ENCODE measurements at places on chromosomes 16 and 17.

DNA sequence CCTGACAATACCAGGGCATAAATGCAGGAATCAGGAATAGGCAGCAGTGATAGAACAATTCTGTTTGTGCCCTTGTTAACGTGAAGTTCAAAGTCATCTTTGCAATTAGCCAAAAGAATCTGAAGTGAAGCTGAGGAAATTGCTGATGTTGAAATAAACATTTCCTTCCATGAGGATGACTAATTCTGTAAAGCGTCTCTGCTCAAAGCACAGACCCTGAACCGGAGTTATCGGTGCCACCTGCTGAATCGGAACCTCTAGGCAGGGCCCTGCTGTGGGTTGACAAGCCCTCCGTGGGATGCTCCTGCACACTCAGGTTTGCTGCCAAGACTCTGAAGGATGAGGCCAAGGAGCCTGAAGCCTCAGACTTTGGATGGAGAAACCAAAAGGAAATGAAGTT lies 37.0 kb upstream of the CDH1 start:
- no peak for DNase-seq

GRCh38 chr16:78770353-78771091 lies 671.1 kb downstream of the WWOX start:
- peak; percentile 39 for DNase-seq

GRCh38 chr16:12026741-12027490 lies 50.4 kb downstream of the SNX29 start:
- DNase-seq = peak; percentile 46

GRCh38 chr17:59756236-59756818 lies 48.9 kb downstream of the VMP1 start:
- no peak for DNase-seq

DNA sequence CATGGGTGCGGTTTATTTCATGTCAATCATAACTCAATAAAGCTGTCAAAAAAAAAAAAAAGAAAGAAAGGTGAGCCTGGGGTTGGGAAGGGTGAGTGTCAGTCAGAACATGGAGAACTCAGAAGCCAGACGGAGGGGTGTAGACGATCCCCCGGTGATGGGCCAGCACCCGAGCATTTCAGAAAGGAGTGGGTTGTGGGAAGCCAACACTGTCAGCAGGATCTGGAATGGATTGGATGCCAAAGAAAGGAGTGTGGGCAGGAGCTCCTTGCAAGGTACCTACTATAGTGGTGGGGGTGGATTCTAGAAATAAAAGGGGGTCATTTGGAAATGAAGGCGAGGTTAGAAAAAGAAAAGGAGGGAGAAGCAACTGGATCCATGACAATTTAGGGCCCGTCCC lies 19.8 kb upstream of the SCIMP start:
- no peak for DNase-seq

- DNase-seq = no peak
Observed at GRCh38 chr16:68385371-68385770, 62.9 kb downstream of the SMPD3 start.

DNA sequence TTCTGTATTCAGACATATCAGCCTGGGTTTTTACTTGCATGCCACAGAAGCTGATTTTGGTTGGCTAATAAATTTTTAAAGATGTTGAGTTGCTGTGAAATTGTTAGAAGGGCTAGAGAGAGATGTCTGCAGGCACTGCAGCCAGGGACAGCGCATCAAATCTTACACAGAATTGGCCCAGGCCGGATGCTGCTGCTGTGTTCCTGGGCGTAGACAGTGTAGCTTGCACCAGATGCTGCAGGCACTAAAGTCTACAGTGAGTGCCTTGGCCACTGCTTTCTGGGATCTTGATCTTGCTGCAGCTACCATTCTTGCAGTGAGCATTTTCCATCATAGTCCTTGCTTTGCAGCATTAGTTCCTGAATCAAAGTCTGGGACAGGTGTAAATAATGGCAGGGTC lies 169.9 kb downstream of the SPECC1 start:
- DNase-seq = no peak

GRCh38 chr16:424623-425081 lies 797 bp upstream of the RAB11FIP3 start:
- DNase-seq = no peak

- no peak for DNase-seq
Observed at GRCh38 chr17:3529817-3530741, 27.5 kb downstream of the TRPV3 start.

- DNase-seq = no peak
Observed at GRCh38 chr17:7912927-7913524, 3.1 kb downstream of the RNF227 start.

GRCh38 chr16:11857161-11857560 lies 5.8 kb upstream of the RSL1D1 start:
- DNase-seq = no peak

GRCh38 chr17:74342224-74342623 lies 16.2 kb downstream of the KIF19 start:
- no peak for DNase-seq

DNA sequence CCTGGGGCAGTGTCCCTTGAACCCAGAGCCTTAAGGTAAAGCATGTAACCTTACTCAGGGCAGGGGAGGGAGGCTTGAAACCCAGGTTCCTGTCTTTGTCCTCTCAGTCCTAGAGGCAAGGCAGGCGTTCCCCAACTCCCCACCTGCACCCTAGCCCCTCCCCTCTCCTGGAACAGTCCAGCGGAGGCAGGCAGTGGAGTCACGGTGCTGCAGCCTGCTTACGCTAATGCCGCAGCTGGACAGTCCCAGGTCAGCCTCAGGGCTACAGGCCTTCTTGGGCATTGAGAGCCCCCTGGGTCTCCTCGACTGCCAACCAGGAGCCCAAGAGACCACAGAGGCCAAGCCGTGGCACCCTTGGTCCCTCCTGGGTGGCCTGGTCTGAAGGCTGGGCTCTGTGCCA lies 6.8 kb upstream of the CD300A start:
- DNase-seq = no peak

- no peak for DNase-seq
Observed at GRCh38 chr16:53654946-53655345, 48.7 kb downstream of the RPGRIP1L start.

GRCh38 chr17:46039592-46040186 lies 40.6 kb downstream of the STH start:
- DNase-seq = no peak

DNA sequence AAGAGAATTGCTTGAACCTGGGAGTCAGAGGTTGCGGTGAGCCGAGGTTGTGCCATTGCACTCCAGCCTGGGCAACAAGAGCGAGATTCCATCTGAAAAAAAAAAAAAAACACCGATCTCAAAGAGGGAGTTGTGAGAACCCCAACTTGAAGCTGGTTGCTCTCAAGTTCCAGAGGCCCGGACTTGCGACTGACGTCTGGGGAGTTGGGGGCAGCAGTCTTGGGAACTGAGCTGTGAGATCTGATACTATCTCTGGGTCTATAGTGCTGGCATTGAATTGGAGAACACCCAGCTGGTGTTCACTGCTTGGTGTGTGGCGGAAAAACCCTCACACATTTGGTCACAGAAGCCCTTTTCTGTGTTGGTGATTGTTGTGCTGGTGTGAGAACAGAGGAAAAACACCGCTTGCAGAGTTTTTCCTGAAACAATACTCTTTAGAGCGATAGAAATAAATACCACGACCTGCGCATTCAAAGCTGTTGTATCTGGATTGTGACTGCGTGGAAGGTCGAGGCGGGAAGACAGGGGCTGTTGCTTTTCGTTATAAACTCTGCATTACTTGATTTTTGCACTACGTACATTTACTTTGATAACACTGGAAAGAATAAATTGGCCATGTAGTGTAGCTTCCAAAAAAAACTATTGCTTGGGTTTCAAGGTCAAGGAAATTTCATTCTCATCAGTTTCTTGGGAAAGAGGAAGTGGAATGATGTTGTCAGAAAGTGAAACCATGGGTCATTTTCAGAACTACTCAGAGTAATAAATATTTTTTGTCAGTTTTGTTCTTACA lies 8.8 kb downstream of the SCIMP start:
- DNase-seq = no peak

DNA sequence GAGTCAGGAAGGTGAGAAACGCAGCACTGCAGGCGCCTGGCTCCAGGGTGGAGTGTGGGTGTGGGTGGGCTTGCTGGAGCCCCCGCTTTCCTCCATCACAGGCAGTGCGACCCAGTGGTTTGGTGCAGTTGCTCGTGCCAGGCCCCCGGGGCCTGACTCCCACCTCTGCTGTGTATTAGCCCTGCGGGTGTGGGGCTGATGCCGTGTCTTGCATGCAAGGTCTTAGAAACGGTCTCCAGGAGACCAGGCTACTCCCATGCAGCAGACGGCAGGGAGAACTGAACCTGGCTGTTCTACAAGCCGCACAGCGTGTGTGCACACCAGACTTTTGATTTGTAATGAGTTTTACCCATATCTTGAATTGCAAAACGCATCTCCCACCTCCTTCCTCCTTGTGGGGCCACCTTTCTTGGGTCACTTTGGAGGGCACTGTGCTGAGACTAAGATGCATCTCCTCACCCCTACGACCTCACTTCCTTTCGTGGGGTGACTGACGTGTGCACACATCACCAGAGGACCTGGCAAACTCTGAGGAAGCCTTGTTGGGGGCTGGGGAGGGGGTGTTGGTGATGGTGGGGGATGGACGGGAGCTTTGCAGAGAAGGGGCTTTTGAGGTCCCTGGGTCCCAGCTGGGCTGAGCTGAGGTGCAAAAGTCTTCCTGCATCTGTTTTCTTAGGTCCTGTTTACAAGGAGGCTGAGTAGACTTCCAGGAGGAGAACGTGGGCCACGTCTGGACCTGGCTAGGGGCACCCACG lies 101.8 kb upstream of the TNRC6C start:
- no peak for DNase-seq

GRCh38 chr17:13671341-13671740 lies 69.6 kb upstream of the HS3ST3A1 start:
- no peak for DNase-seq

GRCh38 chr16:88354229-88355092 lies 28.3 kb upstream of the ZNF469 start:
- DNase-seq = no peak

DNA sequence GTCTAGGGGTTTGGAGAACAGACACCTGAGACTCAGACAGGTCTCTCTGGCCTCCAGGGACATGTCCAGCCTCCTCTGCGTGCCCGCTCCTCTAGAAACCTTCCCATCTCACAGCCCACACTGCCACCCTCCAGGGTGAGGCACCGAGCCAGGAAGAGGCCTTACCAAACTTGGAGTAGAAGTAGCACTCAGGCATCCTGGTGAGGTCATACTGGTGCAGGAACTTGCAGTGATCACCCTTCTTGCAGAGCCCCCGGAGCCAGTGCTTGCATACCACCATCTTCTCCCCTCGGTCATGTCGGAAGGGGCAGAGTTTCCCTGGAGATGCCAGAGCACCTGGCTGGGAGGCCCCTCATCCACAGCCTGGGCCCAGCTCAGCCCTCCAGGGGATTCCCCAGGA lies 4.2 kb downstream of the CPSF4L start:
- DNase-seq = no peak

- no peak for DNase-seq
Observed at GRCh38 chr17:39404542-39405378, 3.3 kb upstream of the FBXL20 start.

- no peak for DNase-seq
Observed at GRCh38 chr17:5429191-5429887, 9.4 kb downstream of the RPAIN start.

GRCh38 chr17:41810659-41811548 lies 845 bp downstream of the P3H4 start:
- no peak for DNase-seq

DNA sequence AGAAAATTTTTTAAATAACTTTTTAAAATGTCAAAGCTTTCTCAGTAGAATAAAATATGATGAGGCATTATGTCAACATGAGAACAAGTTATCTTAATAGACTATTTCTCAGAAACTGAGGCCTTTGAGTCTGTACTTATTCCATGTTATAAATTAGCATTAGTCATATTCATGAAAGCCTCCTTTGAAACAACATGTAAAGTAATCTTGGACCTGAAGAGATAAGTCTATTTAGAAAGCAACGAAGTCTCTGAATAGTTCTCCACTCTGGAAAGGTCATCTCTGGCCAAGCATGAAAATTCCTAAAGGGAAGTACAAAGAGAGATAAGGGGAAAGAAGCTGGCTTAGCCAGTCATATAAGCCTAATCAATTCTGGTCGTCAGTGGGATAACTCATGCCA lies 150.8 kb downstream of the CYB561 start:
- DNase-seq = no peak

- DNase-seq = no peak
Observed at GRCh38 chr17:56928586-56928985, 14.7 kb upstream of the TRIM25 start.

GRCh38 chr17:45040459-45040858 lies 11.0 kb downstream of the DCAKD start:
- no peak for DNase-seq

- DNase-seq = no peak
Observed at GRCh38 chr16:19909750-19910322, 25.2 kb upstream of the GPRC5B start.

- no peak for DNase-seq
Observed at GRCh38 chr16:11402051-11402744, 56.9 kb downstream of the RMI2 start.

GRCh38 chr17:81083125-81083765 lies 48.3 kb downstream of the BAIAP2 start:
- no peak for DNase-seq

DNA sequence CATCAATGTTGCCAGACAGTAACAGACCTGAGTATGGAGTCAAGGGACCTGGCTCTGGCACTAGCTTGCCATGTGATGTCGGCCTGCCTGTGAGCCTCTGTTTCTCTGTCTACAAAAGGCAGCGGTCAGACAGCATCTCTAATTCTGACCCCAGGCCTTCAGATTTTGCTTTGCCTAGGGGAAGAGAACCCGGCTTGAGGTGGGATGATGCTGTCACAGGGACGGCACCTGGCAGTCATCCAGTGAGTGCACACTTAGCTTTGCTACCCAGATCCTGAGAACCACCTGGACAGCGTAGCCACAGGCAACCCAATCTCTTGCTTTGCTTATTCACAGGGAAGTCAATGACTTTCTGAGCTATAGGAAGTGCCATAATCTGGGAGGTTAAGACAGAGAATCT lies 135.2 kb upstream of the SALL1 start:
- no peak for DNase-seq

- no peak for DNase-seq
Observed at GRCh38 chr17:35555691-35556090, 4.9 kb downstream of the SLFN14 start.

DNA sequence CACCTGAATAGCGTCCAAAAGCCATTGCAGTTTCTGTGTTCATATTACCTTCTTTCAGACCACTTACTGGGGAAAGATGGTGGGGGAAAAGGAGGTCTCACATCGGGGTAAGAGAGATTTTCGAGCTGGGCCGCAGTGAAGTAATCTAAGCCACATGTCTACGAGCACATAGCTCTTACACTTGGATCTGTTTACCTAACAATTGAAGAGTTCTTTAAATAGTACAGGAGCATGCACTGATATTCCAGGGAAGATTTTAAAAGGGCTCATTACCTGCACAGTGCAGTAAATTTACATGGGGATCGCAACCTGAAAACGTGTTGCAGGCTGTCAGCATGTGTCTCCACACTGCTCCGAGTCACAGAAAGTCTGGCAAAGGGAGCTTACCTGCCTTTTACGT lies 12.6 kb downstream of the MAF start:
- no peak for DNase-seq

GRCh38 chr16:61871837-61872777 lies 164.1 kb downstream of the CDH8 start:
- DNase-seq = no peak

Data from NCI-H2107 (cell line).